SK-N-SH (cell line): ENCODE measurements at places on chromosomes 11 and 22. TPM values are rescaled to one million over a fixed set of nuclear protein-coding genes. Genes with fewer than 3 reads are reported as not detected.

The PARVB gene
- polyA plus RNA-seq: 57.7 and 87.8 TPM in 2 replicates

The PRR5L gene
- polyA plus RNA-seq: 0.29 and 0.46 TPM in 2 replicates

The KCNK7 gene
- 0.34 and 0.58 TPM in 2 replicates for polyA plus RNA-seq

The NKAPD1 gene
- 9.2 and 13.1 TPM in 2 replicates for polyA plus RNA-seq

The GUCY1A2 gene
- 0.26 and 0.44 TPM in 2 replicates for polyA plus RNA-seq

The OR51B5 gene
- polyA plus RNA-seq: 0.15 and 0.29 TPM in 2 replicates

The CABP4 gene
- not detected in 2 replicates for polyA plus RNA-seq

The DDTL gene
- polyA plus RNA-seq: 1.6 and 2.0 TPM in 2 replicates

The MS4A3 gene
- not detected in 2 replicates for polyA plus RNA-seq

The GLYATL2 gene
- 0.31 and 0.34 TPM in 2 replicates for polyA plus RNA-seq

The SYNGR1 gene
- 18.1 and 18.7 TPM in 2 replicates for polyA plus RNA-seq

The TMEM151A gene
- 0.29 and 0.35 TPM in 2 replicates for polyA plus RNA-seq

The FGF19 gene
- not detected in 2 replicates for polyA plus RNA-seq

The RASD2 gene
- 0.13 and 0.30 TPM in 2 replicates for polyA plus RNA-seq

The OR8G1 gene
- not detected in 2 replicates for polyA plus RNA-seq

The USH1C gene
- polyA plus RNA-seq: not detected in 2 replicates
